ENCODE measurements at places on chromosomes 6 and 20. TPM values are rescaled to one million over a fixed set of nuclear protein-coding genes. Genes with fewer than 3 reads are reported as not detected.

DNA sequence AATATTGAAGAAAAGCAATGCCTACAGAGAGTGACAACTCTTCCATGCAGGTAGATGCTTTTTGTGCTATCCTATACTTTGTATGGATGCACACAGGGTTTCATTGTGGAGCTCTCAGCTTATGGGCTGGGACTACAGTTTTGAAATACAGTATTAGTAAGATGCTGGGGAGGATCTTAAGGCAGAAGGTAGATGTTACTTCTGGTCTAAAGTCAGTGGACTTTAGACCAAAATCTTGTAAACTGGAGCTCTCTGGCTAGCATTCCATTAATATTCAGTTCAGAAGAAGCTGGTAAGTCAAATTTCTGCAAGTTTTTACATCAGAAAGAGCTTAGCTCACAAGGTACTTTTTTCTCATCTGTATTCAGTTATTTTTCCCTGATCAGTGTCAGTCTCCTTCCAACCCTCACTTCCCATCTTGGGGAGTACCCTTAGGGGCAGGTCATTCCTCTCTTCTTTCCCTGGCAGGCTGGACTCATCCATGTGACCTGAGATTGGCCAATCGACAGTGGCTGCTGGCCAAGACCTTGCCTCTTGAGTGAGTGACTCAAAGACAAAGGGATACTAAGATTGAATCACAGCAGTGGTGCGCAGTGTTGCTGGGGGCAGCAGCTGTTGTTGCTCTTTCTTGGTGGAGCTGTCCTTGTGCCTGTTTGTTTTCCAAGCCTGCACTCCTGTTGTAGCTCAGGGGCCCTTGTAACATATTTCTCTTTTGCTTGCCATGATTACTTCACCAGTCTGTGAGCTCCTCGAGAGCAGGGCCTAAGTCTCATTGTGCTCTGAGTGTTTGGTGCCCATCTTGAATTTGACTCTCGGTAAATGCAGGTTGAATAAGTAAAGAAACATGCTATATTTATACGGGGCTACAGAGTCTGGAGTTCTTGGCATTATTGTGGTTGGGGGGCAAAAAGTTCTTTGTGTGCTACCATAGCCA lies 2.8 kb upstream of the PHF20 start:
- DNase-seq, result peak; percentile 81

- DNase-seq, result no peak
Measured at GRCh38 chr6:170475118-170475517, 78.0 kb downstream of the PSMB1 start.

- DNase-seq, result no peak
Measured at GRCh38 chr20:7411075-7411474, 529.2 kb downstream of the HAO1 start.

- DNase-seq, result no peak
Measured at GRCh38 chr6:91083211-91083610, 496.3 kb upstream of the MAP3K7 start.

GRCh38 chr6:84657486-84657885 lies 106.9 kb downstream of the TBX18 start:
- no peak for DNase-seq

GRCh38 chr6:99364026-99364425 lies 14.6 kb upstream of the FAXC start:
- no peak for DNase-seq

DNA sequence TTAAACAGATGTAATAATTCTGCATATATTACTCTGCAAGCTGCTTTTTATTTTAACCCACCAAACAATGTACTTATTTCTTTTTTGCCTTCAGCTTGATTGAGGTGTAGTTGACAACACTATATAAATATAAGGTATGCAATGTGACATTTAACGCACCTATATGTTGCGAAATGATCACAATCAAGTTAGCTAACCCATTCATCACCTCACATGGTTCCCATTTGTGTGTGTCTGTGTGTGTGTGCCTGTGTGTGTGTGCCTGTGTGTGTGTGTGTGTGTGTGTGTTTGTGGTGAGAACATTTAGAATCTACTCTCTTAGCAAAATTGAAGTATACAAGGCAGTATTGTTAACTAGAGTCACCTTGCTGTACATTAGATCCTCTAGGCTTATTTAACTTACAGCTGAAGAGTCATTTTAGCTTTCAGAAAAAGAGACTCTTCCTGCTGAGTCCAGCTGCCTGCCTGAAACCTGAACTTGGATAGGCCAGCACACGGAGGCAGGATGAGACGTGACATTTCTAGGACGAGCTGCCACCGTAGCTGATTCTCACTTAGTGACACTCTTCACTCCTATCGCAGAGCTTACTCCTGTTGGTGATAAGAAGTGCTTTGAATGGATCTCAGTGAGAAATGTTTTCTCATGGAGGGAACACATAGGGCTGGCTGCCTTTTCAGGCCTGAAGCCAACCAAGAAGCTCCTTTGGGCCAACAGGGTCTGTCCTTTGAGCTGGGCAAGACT lies 126.5 kb upstream of the RIPOR2 start:
- DNase-seq, result no peak

The PDSS2 gene
- total RNA-seq, result 10.5 TPM

- no peak for DNase-seq
Measured at GRCh38 chr6:140319209-140319608, 944.8 kb upstream of the CITED2 start.

DNA sequence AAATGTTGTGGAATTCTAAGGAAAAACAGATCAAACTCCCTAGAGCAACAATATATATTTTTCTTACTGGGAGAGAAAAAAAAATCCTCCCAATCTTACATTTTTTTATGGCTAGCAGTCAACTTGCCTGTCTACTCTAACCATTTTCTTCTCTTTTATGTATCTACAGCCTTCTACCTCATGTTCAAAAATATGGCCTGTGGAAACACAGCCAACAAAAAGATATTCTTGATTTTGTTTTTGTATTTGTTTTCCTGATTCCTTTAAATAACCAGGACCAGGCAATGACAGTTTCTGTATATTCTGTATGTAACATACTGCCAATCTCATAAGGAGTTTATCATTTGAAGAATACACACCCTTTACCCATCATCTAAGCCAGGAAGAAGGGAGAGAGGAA lies 13.0 kb upstream of the SLC16A10 start:
- DNase-seq, result no peak

GRCh38 chr20:23381876-23382275 lies 19.9 kb downstream of the GZF1 start:
- no peak for DNase-seq

DNA sequence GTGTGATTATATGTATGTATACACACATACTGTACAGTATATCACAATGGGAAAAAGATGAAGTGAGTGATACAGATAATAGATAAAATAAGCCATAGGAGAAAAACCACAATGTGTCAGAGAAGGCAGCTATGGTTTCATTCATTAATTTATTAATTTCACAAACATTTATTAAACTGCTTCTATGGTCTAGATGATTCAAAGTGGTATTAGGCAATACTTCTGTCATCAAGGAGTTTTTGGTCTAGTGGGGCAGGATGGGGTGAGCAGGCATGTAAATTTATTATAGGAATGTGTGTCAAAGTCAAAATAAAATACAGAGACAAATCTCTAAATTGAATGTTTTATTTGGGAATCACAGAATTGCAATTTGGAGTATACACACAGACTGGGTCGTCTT lies 65.2 kb upstream of the ANKEF1 start:
- DNase-seq, result no peak

- DNase-seq, result no peak
Measured at GRCh38 chr6:131523988-131524673, 48.9 kb upstream of the ARG1 start.

- DNase-seq, result no peak
Measured at GRCh38 chr6:158316022-158316421, 3.8 kb downstream of the TULP4 start.

DNA sequence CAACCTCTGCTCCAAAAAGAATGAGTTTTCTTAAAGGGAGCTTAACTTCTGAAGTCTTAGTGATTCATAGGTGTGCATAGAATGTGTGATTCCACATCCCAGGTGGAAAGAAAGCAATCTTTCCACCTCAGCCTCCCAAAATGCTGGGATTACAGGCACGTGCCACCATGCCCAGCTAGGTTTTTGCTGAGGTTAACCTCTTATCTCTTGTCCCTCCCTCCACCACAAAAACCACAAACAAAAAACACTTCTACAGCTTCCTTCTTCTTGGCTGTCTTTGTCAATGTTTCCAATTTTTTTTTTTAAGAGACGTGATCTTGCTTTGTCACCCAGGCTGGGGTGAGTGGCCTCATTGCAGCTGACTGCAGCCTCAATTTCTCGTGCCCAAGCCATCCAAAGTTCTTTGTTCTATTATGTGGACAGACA lies 8.1 kb upstream of the CSE1L start:
- peak; percentile 41 for DNase-seq

DNA sequence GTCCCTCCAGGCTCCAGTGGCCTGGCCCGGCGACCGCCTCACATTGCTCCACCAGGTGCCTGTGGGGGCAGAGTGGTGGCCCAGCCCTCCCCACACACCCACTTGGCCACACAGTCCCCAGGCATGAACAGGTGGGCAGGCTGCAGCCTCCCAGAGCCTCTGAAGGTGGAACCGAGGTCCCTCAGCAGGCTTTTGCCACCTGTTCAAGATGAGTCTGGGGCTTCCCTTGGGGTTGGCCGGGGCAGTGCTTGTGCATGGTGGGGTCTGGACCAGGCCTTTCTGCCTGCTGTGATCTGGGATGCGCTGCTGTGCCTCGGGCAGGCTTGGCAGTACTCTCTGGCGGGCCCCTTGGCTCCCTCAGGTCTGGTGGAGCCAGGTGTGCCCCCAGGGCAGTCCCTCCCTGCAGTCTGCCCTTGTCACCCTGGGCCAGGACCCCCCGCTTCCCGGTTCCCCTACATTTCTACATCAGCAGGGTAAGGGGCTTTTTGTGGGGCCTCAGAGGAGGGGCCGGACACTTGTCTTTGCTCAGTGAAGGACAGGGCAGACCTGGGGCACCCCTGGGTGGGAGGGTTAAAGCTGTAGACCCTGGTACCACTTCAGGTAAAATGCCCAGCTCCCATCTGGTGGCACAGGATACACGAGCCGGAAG lies 2.7 kb upstream of the COL9A3 start:
- no peak for DNase-seq

- no peak for DNase-seq
Measured at GRCh38 chr6:22536122-22536521, 33.2 kb upstream of the HDGFL1 start.

GRCh38 chr6:112338166-112338709 lies 8.9 kb upstream of the RFPL4B start:
- no peak for DNase-seq

The CLDN20 gene
- not detected for total RNA-seq

DNA sequence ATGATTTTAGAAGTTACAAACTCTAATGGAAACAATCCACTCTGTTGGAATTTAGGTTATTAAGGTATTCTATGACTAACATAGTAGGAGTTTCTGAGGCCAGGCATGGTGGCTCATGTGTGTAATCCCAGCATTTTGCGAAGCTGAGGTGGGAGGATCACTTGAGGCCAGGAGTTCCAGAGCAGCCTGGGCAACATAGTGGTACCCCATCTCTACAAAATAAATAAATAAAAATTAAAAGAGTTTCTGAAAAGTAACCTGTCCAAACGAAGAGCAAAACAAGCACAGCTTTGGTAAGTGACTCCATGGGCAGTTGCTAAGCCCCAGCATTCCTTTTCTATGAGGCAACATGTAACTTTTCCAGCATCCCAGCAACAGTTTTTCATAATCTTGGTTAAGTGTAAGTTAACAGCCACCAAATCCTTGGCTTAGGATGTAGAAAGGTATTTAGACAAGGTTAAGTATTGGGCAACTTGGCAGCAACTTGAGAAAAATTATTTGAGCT lies 86.3 kb downstream of the SOX4 start:
- DNase-seq, result no peak

GRCh38 chr6:26021001-26021349 lies 58.4 kb downstream of the TRIM38 start:
- DNase-seq, result peak; percentile 76

- no peak for DNase-seq
Measured at GRCh38 chr6:36633915-36634314, 39.8 kb downstream of the SRSF3 start.

The DPPA5 gene
- not detected for total RNA-seq

- peak; percentile 62 for DNase-seq
Measured at GRCh38 chr6:31681135-31681671, 336 bp upstream of the LY6G5C start.

Measured in activated naive CD4-positive, alpha-beta T cell treated with anti-CD3 and anti-CD28 coated beads for 36 hours (primary cell).